Stimulated activated CD8-positive, alpha-beta memory T cell treated with anti-CD3 and anti-CD28 coated beads, Interleukin-7, amount 100 ng/mL, for 1 hour (primary cell): ENCODE measurements at places on chromosomes 11 and 22.

DNA sequence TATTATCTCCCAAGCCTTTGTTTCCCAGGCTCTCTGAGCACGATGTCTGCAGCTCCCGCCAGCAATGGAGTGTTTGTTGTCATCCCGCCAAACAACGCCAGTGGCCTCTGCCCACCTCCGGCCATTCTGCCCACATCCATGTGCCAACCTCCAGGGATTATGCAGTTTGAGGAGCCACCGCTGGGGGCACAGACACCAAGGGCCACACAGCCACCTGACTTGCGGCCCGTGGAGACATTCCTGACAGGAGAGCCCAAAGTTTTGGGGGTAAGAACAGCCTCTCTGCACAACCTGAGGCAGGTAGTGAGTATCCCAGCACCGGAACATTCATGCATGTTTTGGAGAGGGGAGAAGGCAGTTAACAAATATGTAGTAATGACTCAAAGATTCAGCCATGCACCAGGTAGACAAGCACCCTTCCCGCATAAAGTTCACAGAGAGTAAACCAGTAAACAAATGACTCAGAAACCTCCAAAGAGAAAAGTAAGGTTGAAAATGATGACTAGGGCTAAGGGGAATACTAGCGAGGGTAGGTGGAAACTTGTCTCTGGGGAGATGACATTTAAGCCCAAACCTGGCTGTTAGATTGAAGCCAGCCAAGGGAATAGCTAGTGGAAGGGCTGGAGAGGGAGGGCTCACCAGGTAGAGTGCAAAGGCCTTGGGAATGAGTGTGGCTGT lies 7.2 kb downstream of the MS4A15 start:
- no peak for DNase-seq

DNA sequence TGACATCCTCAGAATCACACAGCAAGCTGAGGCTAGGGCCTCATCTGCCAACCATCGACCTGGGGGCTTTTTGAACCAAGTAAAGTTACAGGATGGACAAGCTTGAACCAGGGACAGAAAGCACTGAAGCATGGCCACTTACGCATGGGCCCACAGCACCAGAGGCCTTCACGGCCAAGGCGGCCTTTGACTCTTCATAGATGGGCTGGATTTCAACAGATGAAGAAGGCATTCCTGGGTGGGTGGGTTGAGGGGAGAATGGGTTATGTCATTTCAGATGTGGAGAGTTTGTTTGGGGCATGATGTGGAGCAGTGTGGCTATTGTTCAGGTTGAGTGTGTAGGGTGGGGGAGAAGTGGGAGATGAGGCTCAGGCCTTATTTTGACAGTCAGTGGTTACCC lies 60.2 kb downstream of the LRRC32 start:
- DNase-seq, result no peak

- no peak for DNase-seq
Measured at GRCh38 chr11:28820296-28820989, 712.3 kb downstream of the METTL15 start.

- no peak for DNase-seq
Measured at GRCh38 chr11:125952973-125953372, 7.1 kb downstream of the VSIG10L2 start.
